ENCODE measurements at places on chromosomes 2 and 18.
A peak's percentile ranks its signal among the peaks of the same experiment; 100 is the strongest.

- DNase-seq: no peak
Measured at GRCh38 chr2:2887772-2888387, 489.7 kb downstream of the EIPR1 start.

GRCh38 chr18:74382481-74383017 is 66.9 kb downstream of the C18orf63 start:
- DNase-seq: no peak

- no peak for DNase-seq
Measured at GRCh38 chr18:36271153-36271552, 26.4 kb upstream of the FHOD3 start.

GRCh38 chr2:166972418-166972817 is 84.1 kb downstream of the XIRP2 start:
- DNase-seq: no peak

- DNase-seq: no peak
Measured at GRCh38 chr18:52716973-52717372, 377.0 kb downstream of the DCC start.

DNA sequence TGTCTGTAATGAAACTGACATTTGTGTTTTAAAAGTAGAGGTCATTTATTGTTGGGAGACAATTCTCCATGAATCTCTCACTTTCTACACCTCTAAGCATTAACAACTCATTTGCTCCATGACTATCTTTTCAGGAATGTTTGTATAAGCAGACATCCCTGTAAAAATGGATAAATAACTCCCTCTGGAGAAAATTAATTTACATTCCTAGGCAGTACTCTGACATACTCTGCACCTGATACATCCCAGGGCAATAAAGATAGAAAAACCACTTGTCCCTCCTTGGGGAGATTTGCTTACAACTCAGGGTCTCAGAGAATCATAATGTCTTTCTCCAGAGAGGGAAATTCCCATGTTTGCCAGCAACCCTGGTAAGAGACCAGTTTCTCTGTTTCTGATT is 1037.7 kb upstream of the SLC39A10 start:
- DNase-seq: no peak

- DNase-seq: no peak
Measured at GRCh38 chr2:230330725-230331124, 3.7 kb downstream of the SP140L start.

DNA sequence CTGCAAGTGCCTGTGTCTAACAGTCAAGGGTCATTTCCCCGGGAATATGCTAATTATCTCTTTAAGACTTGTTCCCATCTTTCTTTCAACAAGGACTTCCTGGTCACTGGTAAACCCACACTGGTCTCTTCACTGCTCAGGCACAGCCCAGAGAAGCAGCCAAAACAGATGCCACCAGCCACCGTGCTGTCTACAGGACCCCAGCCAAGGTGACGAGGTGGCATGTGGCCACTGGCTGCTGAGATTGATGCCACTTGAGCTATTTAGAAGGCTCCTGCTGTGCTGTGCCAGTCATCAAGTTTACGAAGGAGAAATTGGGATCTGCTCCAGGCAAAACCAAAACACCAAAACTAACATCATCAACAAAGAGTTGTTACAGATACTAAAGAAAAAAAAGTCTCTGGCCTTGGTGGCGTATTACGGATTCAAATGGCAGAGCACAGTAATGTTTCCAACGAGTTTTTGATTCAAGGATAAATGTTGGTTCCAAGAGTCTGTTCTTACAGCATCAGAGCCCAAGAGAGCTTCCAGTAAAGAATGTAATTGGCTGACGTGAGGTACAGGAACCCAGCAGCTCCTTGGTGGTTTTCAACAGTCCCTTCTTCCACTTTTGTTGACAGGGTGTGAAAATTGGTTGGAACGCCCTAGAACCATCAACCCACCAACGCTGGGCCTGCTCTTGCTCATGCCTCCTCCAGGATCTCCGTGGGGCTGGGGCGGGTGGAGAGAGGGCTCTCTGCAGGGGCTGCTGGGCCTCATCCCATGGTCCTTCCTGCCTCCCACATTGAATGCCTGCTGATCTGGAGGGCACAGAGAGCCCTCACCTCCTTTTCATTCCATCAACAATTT is 63.7 kb upstream of the ZCCHC2 start:
- DNase-seq: no peak

- DNase-seq: no peak
Measured at GRCh38 chr2:17827785-17828184, 11.5 kb downstream of the MSGN1 start.

GRCh38 chr2:72104821-72105588 is 42.7 kb downstream of the CYP26B1 start:
- DNase-seq: no peak

- DNase-seq: no peak
Measured at GRCh38 chr2:202612145-202612544, 22.6 kb upstream of the FAM117B start.

GRCh38 chr18:64618390-64618789 is 469.5 kb upstream of the LINC00305 start:
- no peak for DNase-seq

GRCh38 chr2:169862816-169863215 is 35.6 kb downstream of the UBR3 start:
- no peak for DNase-seq

DNA sequence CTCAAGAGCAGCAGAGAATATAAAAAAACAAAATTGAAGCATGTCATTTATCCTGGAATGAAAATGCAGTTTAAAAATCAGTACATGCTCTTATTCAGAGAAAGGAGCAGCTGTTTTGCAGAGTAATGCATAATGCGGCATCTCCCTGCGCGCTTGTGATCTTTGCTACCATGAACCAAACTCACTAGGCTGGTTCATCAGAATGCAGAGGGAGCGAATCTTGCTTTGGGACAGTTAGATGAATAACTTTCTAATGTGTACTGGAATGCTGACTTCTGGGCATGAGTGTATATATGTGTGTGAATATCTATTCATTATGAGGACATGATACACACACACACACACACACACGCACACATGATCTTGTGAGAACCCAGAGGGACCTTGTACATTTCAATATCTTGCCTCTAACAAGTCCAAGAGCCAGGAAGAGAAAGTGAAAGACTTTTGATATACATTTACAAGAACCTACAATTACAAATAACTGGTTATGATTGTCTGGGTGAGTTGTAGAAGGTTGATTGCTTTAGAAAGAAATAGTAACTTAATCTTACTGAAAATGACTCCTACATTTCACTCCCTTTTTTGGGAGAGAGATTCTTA is 54.1 kb upstream of the THOC1 start:
- no peak for DNase-seq

GRCh38 chr2:72901426-72901825 is 14.2 kb downstream of the SPR start:
- DNase-seq: no peak

- no peak for DNase-seq
Measured at GRCh38 chr18:3493501-3494244, 43.7 kb downstream of the TGIF1 start.

GRCh38 chr2:127498386-127498785 is 27.9 kb downstream of the IWS1 start:
- no peak for DNase-seq

- DNase-seq: no peak
Measured at GRCh38 chr2:31347750-31348149, 66.8 kb downstream of the XDH start.

GRCh38 chr2:82139979-82140611 is 1835.5 kb upstream of the LRRTM1 start:
- DNase-seq: no peak

GRCh38 chr18:51226068-51226467 is 28.6 kb upstream of the MEX3C start:
- no peak for DNase-seq

DNA sequence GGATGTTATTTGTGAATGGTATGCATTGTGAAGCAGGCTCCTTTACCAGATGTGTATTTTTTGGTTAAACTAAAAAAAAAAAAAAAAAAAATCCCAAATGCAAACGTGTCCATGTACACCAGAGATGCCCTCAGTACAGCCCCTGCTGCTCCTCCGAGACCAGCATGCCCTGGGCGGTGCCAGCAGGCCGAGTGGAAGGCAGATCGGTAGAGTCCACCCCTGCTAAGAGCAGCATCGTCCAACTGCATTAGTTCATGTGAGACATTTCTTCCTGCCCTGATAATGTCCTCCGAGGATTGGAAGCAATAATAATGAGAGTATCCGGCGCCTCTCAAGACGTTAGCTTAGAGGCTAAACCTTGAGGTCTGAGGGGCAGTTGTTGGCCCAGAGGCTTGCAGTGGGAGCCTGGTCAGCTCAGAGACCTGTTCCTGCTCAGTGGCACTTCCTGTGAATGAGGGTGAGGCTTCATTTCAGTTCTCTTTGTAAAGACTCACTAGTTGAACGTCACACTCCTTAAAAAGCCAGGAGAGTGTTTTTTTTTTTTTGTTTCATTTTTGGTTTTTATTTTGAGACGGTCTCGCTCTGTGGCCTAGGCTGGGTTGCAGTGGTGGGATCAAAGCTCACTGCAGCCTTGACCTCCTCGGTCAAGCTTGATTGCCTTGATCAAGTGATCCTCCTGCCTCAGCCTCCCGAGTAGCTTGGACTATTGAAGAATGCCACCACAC is 5.6 kb downstream of the SLC66A3 start:
- DNase-seq: no peak

GRCh38 chr18:48308027-48308635 is 101.1 kb downstream of the ZBTB7C start:
- no peak for DNase-seq

DNA sequence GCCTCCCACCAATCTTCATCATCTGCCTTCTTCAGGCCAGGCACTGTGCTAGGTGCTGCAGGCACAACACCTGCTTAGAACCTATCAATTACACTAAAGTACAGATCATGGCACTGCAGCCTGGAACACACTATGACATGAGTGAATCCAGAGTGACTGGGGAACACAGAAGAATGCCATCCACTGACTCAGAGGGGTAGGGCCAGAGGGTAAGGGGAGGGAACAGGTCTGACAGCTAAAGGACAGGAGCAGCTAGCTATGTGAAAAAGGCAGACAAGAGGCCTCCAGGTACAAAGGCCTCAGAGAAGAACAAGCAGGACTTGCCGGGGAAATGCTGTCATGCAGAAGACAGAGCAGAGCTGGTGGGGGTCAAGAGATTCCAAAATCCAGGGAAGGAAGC is 53.3 kb upstream of the ACAA2 start:
- no peak for DNase-seq

GRCh38 chr2:175207741-175208438 is 26.4 kb upstream of the ATP5MC3 start:
- DNase-seq: peak; percentile 97

DNA sequence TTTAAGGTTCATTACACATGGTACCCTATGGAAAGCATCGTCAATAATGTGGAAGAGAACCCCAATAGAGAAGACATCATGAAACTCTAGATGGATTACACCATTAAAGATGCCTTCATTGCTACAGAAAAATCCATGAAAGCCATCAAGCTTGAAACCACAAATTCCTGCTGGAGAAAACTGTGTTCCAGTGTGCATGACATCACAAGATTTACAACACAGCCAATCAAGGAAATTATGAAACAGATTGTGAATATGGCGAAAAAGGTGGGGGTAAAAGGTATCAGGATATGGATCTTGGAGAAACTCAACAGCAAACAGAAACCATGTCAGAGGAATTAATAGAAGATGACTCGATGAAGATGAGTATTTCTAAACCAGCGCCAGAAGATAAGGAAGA is 200.0 kb downstream of the SLC4A10 start:
- no peak for DNase-seq

- DNase-seq: no peak
Measured at GRCh38 chr2:156649596-156649995, 213.4 kb downstream of the GPD2 start.

GRCh38 chr2:10591207-10591606 is 98.6 kb downstream of the NOL10 start:
- DNase-seq: no peak

- DNase-seq: peak; percentile 93
Measured at GRCh38 chr18:8615397-8616027, 6.3 kb downstream of the RAB12 start.

DNA sequence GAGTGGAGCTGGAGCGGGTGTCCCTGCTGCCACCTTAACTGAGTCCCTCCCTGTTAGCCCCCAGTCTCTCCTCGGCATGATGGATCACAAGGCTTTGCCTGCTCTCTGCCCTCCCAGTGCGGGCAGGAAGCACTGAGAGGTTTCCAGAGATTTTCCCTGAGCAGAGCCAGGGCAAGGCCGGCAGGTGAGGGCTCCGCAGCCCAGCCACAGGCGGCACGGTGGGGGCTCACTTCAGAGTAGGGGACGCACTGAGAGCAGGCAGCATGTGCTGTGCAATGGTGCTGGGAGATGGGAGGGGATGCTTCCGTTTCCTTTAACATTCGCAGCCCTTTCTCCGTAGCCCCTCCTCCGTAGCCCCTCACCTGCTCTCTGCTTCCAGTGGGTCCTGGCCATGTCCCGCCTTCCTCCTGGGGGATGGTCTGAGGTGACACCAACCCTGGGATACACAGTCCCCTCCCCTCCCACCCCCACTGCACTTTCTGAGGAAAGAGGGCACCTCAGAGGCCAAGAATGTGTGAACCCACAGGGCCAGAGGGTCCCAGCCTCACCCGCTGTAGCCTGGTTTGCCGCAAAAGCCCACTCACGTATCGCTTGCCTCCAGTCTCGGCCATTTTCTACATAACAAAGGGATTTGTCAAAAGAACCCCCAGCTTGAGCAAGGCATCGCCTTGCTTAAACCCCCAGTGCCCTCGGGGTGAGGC is 10.7 kb downstream of the KCNF1 start:
- no peak for DNase-seq

DNA sequence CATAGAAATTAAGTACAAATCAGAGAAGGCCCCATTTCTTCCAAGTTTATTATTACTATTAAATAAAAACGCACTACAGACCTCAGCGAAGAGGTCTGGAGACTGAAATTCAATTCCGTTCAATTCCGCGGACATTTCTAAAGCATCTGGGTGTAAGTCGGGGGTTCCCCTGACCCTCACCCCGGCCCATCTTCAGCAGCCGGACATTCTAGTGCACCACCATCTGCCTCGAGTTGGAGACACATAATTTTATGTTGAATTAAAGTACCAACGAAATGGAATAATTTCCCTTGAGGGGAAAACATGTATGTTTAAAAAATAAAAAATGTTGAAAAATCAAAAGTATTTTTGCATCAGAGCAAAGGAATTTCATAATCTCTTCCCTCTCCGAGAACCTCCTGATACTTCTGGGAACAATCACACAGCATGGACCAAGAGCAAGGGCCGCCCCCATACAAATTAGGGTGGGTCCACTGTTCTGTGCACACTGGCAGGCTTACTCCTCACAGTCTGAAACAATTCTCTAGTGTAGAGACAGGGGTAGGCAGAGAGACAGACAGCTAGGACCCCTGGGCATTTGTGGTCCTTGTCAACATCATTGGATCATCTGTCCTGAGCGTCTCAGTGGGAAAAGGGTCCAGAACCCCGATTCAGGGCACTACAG is 29.3 kb downstream of the MBP start:
- no peak for DNase-seq

- DNase-seq: no peak
Measured at GRCh38 chr2:70356941-70357683, 55.2 kb upstream of the FAM136A start.

DNA sequence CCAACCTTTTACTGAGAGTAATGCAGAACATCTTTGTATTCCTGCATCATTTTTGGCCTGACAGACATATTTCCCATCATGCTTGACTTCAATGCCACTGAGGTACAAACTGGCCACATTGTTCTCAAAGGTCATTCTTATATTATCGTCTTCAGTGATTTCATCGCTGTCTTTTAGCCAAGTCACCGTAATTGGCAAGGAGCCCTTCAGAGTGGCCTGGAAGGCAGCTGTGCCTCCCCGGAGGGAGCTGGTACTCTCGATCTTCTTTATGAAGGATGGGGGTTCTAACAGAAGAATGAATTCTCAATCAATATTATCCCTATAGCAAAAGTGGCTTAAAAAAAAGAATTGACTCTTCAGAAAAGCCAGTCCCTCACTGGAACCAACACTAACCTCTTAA is 75.9 kb downstream of the TTN start:
- no peak for DNase-seq

All from NCI-H1694 treated with DMSO at 0.1 percent for 48 hours (cell line).